Esophagus muscularis mucosa (tissue), 4 donors: ENCODE measurements at places on chromosomes 11 and 22. TPM values are rescaled to one million over a fixed set of nuclear protein-coding genes. Genes with fewer than 3 reads are reported as not detected.
A peak's percentile ranks its signal among the peaks of the same experiment; 100 is the strongest.

UBQLNL gene
- total RNA-seq: not detected

OTOG gene
- not detected for total RNA-seq

TRIM51 gene
- total RNA-seq: not detected

OR2D2 gene
- not detected for total RNA-seq

SLCO2B1 gene
- total RNA-seq: 30.5 TPM

CNIH2 gene
- total RNA-seq: not detected

IL10RA gene
- 14.3 TPM for total RNA-seq

TMPRSS4 gene
- total RNA-seq: not detected

IGLL5 gene
- total RNA-seq: 0.39 TPM

SYT12 gene
- total RNA-seq: not detected

SLC5A1 gene
- not detected for total RNA-seq

ROBO4 gene
- total RNA-seq: 30.0 TPM

OR4C16 gene
- not detected for total RNA-seq

OR52E8 gene
- not detected for total RNA-seq

CCDC81 gene
- total RNA-seq: 0.50 TPM

DNA sequence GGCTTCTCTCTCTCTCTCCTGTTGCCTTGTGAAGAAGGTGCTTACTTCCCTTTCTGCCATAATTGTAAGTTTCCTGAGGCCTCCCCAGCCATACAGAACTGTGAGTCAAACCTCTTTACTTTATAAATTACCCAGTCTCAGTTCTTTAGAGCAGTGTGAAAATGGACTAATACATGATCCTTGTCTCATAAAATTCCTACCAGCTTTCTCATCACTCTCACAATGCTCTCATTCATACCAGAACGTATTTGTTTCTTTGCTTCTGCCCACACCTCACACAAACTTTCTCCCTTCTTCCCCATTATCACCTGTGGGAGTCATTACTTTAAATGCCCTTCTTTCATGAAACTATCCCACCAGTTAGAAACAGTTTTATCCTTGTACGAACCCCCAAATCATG, 62.7 kb upstream of the ARHGAP42 start:
- no peak for DNase-seq

- peak; percentile 87 for DNase-seq
Measured at GRCh38 chr11:116647305-116648080, 125.3 kb downstream of the BUD13 start.

- no peak for DNase-seq
Measured at GRCh38 chr11:93512949-93513667, 30.1 kb downstream of the SMCO4 start.

GRCh38 chr11:96413408-96413807, 23.6 kb downstream of the JRKL start:
- no peak for DNase-seq

GRCh38 chr22:31279821-31280505, 12.3 kb downstream of the PIK3IP1 start:
- DNase-seq: no peak

- DNase-seq: no peak
Measured at GRCh38 chr11:87804176-87804575, 371.1 kb downstream of the RAB38 start.

DNA sequence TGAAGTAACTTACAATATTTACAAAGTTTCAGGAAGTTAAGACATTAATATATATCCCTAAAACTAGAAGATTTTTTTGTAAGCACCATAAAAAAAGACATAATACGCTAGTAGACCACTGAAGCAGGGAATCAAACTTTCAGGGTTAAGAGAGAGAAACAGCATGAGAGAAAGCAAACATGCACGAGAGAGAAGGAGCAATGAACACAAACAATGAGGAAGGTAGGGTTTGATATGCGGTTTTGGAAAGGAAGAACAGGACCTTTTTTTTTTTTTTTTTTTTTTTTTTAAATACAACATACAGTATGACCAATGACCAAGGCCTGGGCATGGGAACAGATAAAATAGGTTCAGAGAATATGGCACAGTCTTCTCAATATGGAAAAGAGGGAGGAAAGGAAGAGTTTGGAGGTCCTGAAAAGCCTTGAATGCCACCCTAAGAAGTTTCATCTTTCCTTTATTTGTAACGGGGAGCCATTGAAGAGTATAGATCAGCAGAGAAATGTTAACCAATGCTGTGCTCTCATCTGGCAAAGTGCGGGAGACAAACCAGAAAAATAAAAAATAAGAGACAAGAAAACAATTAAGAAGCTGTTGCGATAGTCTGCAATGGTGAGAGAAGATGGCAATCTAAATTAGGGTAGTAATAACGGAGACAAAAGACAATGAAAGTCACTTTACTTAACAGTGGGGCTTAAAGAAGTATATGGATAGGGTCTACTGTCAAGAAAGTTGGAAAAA, 101.0 kb downstream of the USP35 start:
- no peak for DNase-seq

- no peak for DNase-seq
Measured at GRCh38 chr22:23503736-23504440, 76.2 kb downstream of the IGLL1 start.

GRCh38 chr11:59573216-59573615, 42.4 kb downstream of the OSBP start:
- no peak for DNase-seq

GRCh38 chr11:124633355-124633754, 10.7 kb downstream of the TBRG1 start:
- no peak for DNase-seq

- peak; percentile 90 for DNase-seq
Measured at GRCh38 chr22:22942511-22943329, 55.1 kb downstream of the IGLL5 start.

GRCh38 chr11:124900464-124900863, 2.8 kb upstream of the ROBO4 start:
- no peak for DNase-seq

GRCh38 chr22:46593211-46593681, 26.9 kb upstream of the GRAMD4 start:
- no peak for DNase-seq

- DNase-seq: no peak
Measured at GRCh38 chr11:35791088-35791958, 128.7 kb downstream of the TRIM44 start.

- no peak for DNase-seq
Measured at GRCh38 chr22:31867386-31868153, 76.8 kb upstream of the YWHAH start.

GRCh38 chr11:116727990-116728389, 44.8 kb downstream of the BUD13 start:
- no peak for DNase-seq

- no peak for DNase-seq
Measured at GRCh38 chr22:31828739-31829138, 74.9 kb downstream of the DEPDC5 start.

- DNase-seq: no peak
Measured at GRCh38 chr11:9821008-9821752, 157.3 kb downstream of the SWAP70 start.

GRCh38 chr11:78363024-78363619, 54.5 kb downstream of the GAB2 start:
- no peak for DNase-seq

DNA sequence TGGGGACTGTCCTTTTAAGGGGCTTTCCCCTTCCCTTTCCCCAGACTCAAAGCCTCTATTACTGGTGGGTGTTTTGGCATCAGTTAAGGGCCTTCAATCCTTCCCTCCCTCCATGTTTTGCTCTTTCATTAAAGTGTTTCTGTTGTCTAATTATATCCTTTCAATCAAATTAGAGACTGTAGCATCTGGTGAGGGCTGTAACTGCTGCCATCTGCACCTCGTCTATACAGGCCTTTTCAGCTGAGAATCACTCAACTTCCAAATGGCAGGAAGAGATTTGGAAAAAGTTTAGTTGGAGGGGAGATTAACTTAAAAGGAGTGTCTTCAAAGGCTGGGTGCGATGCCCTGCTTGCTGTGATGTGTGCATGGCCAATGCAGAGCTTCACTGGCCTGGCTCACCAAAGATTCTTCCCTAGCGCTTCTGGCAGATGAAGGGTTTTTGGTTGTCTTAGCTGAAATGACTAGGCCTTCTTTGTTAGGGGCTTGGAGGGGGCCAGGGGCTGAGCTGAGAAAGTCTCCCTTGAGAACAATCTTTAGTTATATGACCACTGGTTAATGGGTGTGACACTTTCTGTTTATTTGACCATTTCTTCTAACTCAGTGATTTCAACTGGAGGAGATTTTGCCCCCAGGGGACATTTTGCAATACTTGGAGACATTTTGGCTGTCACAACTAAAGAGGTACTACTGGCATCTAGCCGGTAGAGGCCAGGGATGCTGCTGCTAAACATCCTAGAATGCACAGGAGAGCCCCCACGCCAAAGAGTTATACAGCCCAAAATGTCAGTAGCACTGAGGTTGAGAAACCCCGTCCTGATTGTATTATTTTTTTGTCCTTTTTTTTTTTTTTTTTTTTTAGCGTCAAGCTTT, 7.5 kb downstream of the KREMEN1 start:
- DNase-seq: no peak

DNA sequence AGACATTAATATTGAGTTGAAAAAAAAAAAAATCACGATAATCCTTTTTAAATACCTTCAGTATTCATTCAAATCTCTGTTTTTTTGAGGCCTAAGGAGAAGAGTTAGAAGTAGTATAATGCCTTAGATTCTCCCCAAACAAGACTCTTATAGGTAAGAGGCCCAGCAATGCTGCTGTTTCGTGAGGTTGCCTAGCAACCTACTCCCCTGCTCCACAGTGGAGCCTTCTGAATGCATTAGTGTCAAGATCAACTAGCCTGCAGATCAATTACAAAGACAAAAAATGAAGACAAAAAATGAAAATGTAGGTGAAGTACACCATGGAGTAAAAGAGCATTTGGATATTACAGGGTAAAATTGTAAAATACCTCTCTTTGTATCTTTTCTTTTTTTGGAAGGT, 229.8 kb upstream of the LUZP2 start:
- DNase-seq: no peak

GRCh38 chr22:27937453-27937852, 18.4 kb upstream of the PITPNB start:
- DNase-seq: no peak

GRCh38 chr11:64718084-64718779, 4.8 kb downstream of the NRXN2 start:
- no peak for DNase-seq

- DNase-seq: peak; percentile 75
Measured at GRCh38 chr11:78653294-78653909, 78.7 kb upstream of the NARS2 start.

- peak; percentile 47 for DNase-seq
Measured at GRCh38 chr11:110908401-110909105, 196.3 kb upstream of the ARHGAP20 start.

- DNase-seq: no peak
Measured at GRCh38 chr11:46902694-46903093, 15.7 kb downstream of the LRP4 start.

- DNase-seq: peak; percentile 90
Measured at GRCh38 chr11:65745049-65745448, 24.5 kb upstream of the RNASEH2C start.

DNA sequence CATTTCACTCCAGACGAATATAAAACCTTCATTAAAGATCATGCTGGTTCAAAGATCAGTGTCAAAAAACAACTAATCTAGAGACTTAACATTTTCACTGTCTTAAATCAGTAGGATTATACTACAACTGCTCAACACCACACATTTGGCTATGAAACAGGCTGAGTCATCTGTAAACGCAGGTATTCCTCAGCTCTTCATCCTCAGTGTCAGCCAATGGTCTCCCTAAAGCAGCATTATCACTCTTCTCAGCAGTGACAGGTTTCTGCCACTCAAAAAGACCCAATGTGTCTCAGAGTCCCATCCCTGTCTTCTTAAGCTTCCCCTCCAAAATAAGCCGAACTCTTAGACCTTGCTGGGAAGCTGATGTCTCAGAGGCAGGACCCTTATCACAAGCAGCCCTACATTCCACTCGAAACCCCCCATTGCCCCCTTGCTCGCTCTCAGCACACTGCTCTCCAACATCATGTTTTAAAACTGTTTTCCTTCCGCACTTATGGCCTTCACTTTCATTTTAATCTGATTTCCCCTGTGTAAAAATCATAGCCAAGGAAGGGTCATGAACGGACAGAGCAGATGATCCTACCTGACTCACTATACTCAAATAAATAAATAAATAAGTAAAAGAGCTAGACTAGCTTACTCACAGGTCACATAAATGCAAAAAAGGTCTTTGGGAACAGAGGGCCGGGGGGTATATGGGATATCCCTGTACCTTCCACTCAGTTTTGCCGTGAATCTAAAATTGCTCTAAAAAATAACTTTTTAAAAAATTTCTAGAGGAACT, 23.0 kb downstream of the CDON start:
- no peak for DNase-seq

- no peak for DNase-seq
Measured at GRCh38 chr11:18394928-18395734, 768 bp downstream of the LDHA start.

- no peak for DNase-seq
Measured at GRCh38 chr11:86176165-86176884, 68.2 kb upstream of the EED start.

- DNase-seq: no peak
Measured at GRCh38 chr11:112831041-112831440, 130.2 kb upstream of the NCAM1 start.

GRCh38 chr11:45435706-45436105, 149.6 kb upstream of the SYT13 start:
- no peak for DNase-seq

DNA sequence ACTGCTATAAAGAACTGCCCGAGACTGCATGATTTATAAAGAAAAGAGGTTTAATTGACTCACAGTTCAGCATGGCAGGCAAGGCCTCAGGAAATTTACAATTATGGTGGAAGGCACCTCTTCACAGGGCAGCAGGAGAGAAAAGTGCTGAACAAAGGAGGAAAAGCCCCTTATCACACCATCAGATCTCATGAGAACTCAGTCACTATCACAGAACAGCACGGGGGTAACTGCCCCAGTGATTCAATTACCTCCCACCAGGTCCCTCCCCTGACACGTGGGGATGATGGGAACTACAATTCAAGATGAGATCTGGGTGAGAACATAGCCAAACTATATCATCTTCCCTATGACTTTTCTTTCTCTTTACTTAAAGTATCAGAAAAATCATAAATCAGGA, 104.0 kb upstream of the SYN3 start:
- no peak for DNase-seq

- no peak for DNase-seq
Measured at GRCh38 chr11:64890522-64890939, 12.1 kb upstream of the EHD1 start.
